ENCODE measurements at places on chromosomes 11 and 22. TPM values are rescaled to one million over a fixed set of nuclear protein-coding genes. Genes with fewer than 3 reads are reported as not detected.

Gene MISFA
- total RNA-seq: 2.8 TPM

Gene SLC22A12
- not detected for total RNA-seq

DNA sequence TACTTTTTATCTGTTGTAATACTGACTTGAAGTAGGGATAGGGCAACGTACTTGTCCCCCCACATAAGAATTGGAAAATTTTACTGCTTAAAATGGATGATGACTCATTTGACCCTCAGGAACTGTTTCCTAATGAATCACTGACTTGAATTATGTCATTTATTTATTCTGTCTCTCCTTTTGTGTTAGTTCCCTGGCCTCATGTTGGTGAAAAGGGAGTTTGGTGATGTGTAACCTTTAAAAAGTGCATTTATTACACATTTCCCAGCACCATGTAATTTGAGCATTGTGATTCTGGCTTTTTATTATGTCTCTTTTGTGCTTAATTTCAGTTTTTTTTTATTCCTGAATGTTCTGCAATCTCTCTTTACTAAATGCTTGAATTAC, 20.3 kb upstream of the PGM2L1 start:
- DNase-seq: peak; percentile 65

DNA sequence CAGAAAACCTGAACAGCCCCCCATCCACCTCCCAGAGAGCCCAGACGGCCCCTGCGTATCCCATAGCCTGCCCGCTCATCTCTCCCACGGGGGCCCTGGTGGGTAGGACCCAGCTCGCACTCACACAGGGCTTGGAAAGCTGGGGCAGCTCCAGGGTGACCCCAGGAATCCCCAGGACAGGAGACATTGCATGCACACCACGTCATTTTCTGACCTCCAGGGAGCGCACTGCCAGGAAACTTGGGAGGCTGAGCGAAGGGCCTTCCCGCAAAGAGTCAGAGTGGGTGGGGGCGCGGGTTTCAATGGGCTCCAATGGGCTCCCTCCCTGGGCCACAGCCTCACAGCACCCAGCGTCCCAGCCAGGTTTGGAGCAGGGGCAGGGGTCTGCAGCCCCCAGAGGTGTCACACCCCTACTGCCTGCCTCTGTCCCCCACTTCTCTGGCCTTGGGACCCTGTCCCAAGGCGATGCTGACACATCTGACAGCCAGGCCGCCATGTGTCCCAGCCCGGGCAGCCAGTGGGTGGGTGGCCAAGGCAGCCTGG, 8.2 kb upstream of the SYT8 start:
- peak; percentile 45 for DNase-seq

GRCh38 chr11:85823816-85824215, 12.9 kb upstream of the SYTL2 start:
- no peak for DNase-seq

DNA sequence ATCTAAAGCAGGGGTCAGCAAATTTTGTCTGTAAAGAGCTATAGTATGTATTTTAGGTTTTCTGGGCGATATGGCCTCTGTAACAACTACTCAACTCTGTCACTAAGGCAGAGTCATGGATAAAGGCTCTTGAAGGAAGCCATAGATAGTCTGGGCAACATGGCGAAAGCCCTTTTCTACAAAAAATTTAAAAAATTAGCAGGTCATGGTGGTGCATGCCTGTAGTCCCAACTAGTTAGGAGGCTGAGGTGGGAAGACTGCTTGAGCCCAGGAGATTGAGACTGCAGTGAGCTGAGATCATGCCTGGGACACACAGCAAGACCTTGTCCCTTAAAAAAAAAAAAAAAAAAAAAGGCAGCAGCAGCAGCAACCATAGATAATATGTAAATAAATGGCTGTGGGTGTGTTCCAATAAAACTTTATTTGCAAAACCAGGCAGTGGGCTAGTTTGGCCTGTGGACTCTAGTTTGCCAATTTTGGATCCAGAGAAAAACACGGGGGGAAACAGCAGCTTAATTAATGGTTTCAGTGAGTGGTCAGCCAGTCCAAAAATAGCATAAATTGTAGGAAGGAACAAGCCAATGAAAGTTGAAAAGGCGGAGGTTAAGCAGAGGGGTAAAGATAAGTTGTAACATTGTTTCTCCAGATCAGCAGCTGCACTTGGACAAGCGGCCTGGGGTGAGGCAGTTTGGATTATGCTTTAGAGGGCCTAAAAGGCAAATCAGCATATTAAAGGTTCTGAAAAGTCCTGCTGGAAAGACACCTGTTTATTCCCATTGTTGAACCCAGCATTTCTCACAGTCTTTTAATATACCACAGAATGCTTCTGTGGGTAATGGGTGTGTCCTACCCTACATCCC, 62.6 kb downstream of the KIAA1671 start:
- no peak for DNase-seq

GRCh38 chr11:105734426-105734825, 124.6 kb downstream of the GRIA4 start:
- no peak for DNase-seq

GRCh38 chr11:85822814-85823213, 11.9 kb upstream of the SYTL2 start:
- peak; percentile 42 for DNase-seq

- DNase-seq: no peak
These were observed 1430.1 kb downstream of the LRRC4C start for GRCh38 chr11:40029391-40029790.

GRCh38 chr11:115761348-115761747, 257.1 kb upstream of the CADM1 start:
- no peak for DNase-seq

DNA sequence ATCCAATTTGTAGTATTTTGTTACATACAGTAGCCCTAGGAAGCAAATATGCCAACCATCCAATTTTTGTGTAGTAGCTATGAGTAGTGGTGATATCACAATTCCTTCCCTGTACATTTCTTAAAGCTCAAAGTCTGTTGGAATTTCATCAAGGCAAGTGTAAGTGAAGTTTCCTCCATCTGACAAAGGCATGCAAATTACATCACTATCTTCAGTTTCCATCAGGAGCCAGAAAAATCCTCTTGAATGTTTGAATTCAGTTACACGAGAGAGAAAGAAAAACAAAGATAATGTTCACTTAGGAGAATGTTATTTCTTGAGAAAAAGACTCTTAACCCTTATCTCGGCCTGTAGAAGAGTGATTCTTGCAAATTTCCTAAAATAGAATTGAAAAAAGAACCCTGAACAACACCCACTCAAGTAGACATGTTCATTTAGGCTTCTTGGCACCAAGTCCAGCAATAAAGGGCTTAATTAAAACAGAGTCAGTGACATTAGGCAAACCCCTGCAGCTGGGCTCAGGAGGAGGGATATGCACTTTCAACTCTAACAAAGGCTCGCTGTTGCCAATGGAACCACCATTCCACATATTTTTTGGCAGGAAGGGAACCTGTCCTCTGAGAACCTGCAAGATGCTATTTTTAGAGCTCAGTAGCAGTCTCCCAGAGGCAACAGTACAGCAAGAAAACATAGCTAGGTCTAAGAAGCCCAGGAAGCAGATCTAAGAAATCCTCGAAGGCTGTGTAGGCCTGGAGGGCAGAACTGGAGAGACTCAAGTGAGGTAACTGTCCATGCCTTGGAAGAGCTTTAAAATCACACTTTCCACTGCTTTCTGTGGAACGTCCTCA, 144.6 kb downstream of the CCDC81 start:
- DNase-seq: peak; percentile 92

DNA sequence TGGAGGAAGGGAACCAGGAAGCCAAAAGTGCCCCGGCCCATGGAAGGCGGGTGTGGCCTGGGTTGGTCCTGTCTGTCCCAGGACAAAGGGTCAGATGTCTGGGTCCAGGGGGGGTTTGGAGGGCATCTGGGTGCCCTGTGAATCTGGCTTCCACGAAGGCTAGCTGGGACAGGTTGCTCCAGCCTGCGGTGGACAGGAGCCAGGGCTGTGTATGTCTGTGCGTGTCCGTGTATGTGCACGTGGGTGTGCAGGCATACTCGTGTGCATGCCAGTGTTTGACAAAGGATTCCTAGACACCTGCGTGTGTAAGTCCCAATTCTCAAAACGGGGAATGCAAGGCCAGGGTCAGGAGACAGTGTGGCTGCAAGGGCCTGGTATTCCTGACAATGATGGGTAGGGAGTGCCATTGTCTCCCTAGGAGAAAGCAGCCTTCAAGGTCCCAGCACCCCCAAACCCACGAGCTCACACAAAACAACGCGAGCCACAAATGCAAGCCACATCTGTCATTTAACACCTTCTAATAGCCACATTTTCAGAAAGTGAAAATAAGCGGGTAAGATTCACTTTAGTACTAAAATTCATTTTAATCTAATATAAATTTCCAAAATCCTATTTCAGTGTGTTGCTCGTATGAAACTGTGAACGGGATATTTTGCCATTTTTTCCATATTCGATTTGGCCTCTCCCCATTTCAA, 78.4 kb upstream of the WNT7B start:
- DNase-seq: peak; percentile 48

- DNase-seq: no peak
These were observed 56.7 kb downstream of the BTG4 start for GRCh38 chr11:111455291-111456085.

GRCh38 chr11:121611242-121611641, 158.5 kb upstream of the SORL1-AS1 start:
- no peak for DNase-seq

- DNase-seq: no peak
These were observed 4.4 kb upstream of the CTSD start for GRCh38 chr11:1768141-1768469.

- no peak for DNase-seq
These were observed 438.2 kb downstream of the BUD13 start for GRCh38 chr11:116334596-116334995.

DNA sequence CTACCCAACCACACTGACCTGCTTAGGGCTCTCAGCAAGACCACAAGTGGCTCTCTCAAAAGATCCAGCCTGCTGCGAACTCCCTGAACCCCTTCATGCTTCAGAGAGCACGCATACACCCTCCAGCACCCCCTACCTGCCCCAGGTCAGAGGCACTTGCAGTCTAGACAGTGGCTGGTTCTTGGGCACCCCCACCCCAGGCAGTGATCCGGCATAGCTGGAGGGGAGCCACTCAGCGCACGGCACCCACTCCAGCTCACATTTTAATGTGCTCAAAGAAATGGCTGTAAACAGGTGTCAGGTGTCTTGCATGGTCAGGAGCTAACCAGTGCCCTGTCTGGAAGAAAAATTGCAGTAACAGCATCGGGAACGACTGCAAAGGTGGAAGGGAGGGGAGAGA, 140.8 kb downstream of the PKNOX2 start:
- no peak for DNase-seq

Measured in fibroblast of the aortic adventitia (primary cell).